ENCODE measurements at places on chromosomes 6 and 20.

DNA sequence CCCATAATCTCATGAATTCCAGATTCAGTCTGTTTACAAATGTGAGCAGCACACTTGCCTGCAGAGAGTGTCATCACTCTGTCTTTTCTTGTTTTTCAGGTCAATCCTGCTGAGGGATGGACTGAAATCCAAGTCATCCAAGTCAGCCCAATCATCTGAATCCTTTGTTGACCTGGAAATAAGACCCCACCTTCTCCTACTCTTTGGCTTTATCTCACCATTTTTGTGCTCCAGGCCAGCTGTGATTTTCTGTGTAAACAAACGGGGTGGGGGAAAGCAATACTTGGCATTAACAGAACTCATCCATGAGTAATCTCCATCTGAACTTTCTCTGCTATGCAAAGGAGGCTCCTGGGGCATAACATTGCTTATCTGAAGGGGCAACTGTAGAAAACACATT, 16.9 kb upstream of the GSTA4 start:
- DNase-seq, result peak; percentile 40

- no peak for DNase-seq
Observed at GRCh38 chr6:151566557-151566956, 72.7 kb downstream of the CCDC170 start.

GRCh38 chr20:53331151-53331973, 262.3 kb downstream of the ZNF217 start:
- DNase-seq, result peak; percentile 80

- DNase-seq, result no peak
Observed at GRCh38 chr6:125477156-125477555, 175.4 kb upstream of the HDDC2 start.

DNA sequence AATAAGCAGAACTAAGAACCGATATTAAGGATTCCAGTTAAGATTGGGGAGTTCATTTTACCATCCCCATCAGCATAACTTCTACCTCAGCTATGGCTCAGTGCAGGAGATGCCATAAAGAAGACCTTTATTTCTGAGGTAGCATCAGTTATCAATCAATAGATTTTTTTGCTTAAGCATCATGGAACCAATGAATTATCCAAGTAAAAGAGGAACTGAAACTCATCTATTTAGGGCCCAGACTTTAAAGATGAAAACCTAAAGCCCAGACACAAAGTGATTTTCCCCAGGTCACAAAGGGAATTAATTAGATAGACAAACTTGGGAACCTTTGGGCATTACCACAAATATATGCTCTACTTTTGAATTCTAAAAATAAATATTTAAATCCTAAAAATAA, 59.2 kb upstream of the TINAG start:
- no peak for DNase-seq

DNA sequence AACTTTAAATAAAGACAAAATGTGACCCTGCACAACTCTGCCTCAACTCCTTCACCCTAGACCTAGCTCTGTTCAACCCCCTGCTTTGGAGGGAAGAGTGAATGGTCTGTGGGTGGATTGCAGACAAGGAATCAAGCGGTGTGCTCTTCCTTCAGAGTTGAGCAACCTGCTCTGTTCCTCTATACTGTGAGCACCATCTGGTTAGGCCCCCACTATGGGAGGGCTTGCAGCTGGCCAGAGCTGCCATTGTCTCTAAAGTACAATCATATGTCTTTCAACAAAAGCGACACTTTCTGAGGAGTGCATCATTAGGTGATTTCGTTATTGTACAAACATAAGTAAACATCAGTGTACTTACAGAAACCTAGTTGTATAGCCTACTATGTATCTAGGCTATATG, 406.1 kb upstream of the MARCKS start:
- DNase-seq, result no peak

- peak; percentile 3 for DNase-seq
Observed at GRCh38 chr6:24659561-24659960, 7.1 kb downstream of the TDP2 start.

- DNase-seq, result no peak
Observed at GRCh38 chr20:58705208-58705926, 12.8 kb downstream of the NPEPL1 start.

DNA sequence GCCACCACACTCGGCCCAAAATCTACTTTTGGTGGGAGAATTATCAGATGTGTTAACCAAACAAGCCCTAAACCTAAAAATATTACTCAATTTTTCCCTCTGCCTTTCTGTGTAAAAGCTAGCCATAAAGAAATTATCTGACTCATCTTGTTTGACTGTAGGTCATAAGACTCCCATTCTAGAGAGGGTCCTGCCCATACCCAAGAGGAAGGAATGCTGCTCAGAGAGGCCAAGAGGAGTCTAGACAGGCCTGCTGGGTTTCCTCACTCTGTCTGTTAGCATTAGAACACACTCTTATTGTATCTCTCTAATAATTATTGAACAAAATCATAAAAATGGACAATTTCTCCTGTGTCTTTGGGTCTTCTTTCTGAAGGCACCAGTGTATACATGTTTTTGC, 26.1 kb downstream of the C6orf141 start:
- DNase-seq, result no peak

DNA sequence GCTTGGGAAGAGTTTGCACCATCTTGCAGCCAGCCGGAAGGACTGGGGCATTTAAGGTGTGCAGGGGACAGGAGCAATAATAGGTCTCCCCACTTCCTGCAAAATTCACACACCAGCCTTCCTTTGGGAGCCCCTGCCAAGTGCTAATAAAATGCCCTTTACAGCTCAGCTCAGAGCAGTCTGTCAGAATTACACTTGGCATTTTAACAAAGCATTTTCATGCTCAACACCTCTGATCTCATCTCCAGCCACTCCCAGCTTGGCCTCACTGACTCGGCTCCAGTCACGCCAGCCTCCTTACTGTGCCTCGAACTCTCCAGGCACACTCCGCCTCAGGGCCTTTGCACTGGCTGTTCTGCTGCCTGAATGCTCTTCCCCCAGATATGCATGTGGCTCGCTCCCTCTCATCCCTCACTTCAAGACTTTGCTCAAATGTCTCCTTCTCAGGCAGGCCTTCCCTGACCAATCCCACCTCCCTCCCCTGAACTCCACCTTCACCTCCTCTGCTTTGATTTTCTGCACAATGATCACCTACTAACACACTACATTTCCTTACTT, 43.7 kb downstream of the GRM4 start:
- DNase-seq, result no peak

DNA sequence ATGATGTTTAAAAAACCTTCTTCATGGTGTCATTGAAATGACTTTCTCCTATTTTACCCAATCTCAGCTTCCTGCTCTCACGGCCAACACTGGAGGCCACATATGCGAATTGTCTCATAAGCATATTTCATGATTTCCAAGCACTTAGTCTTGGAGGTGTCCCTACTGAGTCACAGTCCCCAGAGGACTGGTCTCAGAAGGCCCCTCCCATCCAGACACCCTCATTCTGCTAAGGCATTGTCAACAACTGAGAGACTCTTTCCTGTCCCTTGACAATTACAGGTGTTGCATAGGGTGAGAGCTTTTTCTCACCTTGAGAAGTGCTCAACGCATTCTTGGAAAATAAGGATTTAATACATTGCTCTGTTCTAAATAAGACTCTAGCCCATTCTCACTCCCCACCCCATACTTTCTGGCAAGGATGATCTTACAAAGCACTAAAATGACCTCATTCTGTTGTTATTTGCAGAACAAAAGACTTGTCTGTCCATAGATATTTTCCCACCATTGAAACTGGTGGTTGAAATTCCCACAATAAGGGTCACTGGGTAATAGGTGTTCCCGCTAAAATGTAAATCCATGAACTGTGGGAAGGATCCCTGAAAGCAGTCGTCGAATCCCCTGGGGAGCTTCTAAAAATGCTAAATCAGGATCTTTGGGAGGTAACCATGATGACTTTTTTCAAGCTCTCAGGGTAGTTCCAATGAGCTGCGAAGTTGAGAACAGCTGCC, 32.3 kb upstream of the SLC22A23 start:
- DNase-seq, result peak; percentile 52

GRCh38 chr6:50707652-50708300, 5.5 kb upstream of the TFAP2D start:
- DNase-seq, result no peak

- no peak for DNase-seq
Observed at GRCh38 chr20:37873884-37874283, 29.0 kb upstream of the VSTM2L start.

- peak; percentile 94 for DNase-seq
Observed at GRCh38 chr20:50540620-50541605, 30.7 kb downstream of the PTPN1 start.

DNA sequence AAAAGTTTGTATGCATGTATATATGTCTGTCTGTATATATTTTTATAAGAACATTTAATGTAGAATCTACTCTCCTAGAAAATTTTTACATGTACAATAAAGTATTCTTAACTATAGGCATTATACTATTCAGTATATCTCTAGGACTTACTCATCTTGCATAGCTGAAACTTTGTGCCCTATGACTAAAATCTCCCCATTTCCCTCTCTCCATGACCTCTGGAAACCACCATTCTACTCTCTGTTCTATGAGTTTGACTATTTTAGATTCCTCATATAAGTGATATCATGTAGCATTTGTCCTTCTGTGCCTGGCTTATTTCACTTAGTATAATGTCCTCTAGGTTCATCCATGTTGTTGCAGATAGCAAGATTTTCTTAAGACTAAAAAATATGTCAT, 205.1 kb upstream of the SMLR1 start:
- DNase-seq, result peak; percentile 52

DNA sequence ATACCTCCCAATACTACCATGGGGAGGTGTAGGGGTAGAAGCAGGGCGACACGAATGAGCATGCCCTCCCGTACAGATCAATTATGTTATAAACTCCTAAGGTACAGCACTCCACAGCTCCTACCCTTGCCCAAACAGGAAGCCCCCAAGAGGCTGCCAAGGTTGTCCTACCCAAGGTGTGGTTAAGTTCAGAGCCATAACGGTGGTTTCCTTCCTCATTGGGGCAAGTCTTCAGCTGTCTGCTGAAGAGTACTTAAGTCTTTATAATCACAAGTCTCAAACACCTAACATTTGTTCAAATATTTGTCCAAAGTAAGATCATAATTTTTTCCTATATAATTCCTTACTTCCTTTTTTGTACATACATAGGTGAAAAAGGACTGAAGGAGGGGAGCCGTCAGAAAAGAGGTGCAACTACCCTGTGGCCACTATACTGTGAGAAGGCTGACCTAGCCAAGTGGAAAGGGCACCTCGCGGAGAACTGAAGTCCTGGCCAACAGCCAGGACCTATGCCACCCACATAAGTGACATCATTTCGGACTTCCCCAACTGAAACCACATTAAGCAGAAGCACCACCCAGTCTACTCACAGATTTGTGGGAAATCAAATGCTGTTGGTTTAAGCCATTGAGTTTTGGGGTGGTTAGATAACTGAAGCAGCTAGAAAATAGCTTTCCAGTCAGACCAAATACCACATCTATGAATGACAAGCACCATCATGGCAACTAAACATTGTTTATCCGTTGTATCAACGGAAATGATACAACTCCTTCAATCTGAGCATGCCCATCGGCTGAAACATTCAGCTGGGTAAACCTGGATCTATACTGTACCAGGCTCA, 2.9 kb upstream of the RAB22A start:
- peak; percentile 24 for DNase-seq

DNA sequence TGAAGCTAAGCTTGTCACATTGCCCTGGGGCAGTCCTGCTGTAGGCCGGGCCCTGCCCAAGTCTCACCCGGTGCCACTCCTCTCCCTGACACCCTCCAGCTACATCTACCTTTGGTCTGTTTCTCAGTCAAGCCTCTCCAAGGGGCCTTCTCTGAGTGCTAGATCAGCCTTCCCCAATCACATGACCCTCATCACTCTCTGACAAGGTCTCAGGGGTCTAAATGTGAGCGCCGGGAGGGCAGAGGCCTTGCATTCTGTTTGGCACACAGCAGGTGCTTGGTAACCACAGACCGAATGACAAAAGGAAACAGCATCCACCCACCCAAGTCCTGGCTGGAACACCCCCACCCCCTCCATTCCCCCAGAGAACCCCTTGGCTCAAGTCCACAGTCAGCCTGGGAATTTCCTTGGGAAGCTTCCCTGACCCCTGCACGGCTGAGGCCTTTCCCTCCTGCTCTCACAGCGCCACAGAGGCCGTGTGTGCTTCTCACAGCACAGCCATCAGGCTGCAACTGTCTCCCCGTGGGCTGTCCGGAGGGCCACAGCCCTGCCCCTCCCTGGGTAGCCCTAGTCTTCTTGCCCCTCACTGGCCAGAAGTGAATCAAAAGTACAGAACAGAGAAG, 32.9 kb downstream of the PKIG start:
- no peak for DNase-seq

- DNase-seq, result peak; percentile 32
Observed at GRCh38 chr20:50296450-50297375, 106.1 kb downstream of the CEBPB start.

GRCh38 chr20:37994512-37994911, 38.7 kb downstream of the TTI1 start:
- DNase-seq, result peak; percentile 52

- no peak for DNase-seq
Observed at GRCh38 chr6:77633471-77633870, 19.4 kb upstream of the MEI4 start.

DNA sequence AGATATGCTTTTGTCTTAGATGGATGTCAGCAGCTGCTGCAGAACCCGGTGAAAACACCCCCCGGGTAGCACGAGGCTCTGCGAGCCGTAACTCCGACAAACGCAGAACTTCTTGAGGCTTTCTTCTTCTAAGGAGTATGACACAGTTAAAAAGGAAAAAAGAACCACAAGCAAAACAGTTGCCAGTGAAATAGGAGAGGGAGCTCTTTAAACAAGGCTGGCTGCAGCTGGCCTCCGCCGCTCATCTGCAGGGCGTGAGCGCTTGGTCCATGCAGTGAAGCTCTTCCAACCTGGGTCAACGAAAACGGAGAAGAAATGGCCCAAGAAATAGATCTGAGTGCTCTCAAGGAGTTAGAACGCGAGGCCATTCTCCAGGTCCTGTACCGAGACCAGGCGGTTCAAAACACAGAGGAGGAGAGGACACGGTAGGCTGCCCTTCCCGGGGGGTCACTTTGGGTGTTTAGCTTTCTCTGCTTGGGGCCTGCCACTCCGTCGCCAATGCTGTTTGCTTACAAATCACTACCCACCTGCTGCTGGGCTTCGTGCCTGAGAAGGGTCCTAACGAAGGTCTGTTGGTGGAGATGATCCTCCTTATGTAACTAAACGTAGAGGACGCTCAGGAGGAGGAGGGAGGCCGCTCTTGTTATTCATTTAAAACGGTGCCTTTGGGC, 13.2 kb downstream of the SYTL3 start:
- DNase-seq, result peak; percentile 37

GRCh38 chr20:2341336-2341735, 39.4 kb upstream of the TGM6 start:
- no peak for DNase-seq

- peak; percentile 63 for DNase-seq
Observed at GRCh38 chr6:21265730-21266044, 327.9 kb upstream of the SOX4 start.

GRCh38 chr20:41245086-41245707, 72.3 kb downstream of the ZHX3 start:
- DNase-seq, result peak; percentile 37

GRCh38 chr20:50814438-50815161, 19.7 kb downstream of the BCAS4 start:
- DNase-seq, result no peak

- DNase-seq, result no peak
Observed at GRCh38 chr6:136114661-136115060, 135.4 kb downstream of the MTFR2 start.

GRCh38 chr20:14919501-14920081, 582.2 kb upstream of the FLRT3 start:
- DNase-seq, result peak; percentile 25

- DNase-seq, result no peak
Observed at GRCh38 chr20:45340951-45341350, 7.3 kb downstream of the SDC4 start.
